ENCODE measurements at places on chromosomes 16 and 17.

GRCh38 chr17:16912021-16912962, 59.6 kb downstream of the TNFRSF13B start:
- DNase-seq: no peak

GRCh38 chr16:49168126-49168525, 113.5 kb downstream of the CBLN1 start:
- no peak for DNase-seq

GRCh38 chr17:77480509-77481215, 339.9 kb downstream of the SEC14L1 start:
- no peak for DNase-seq

DNA sequence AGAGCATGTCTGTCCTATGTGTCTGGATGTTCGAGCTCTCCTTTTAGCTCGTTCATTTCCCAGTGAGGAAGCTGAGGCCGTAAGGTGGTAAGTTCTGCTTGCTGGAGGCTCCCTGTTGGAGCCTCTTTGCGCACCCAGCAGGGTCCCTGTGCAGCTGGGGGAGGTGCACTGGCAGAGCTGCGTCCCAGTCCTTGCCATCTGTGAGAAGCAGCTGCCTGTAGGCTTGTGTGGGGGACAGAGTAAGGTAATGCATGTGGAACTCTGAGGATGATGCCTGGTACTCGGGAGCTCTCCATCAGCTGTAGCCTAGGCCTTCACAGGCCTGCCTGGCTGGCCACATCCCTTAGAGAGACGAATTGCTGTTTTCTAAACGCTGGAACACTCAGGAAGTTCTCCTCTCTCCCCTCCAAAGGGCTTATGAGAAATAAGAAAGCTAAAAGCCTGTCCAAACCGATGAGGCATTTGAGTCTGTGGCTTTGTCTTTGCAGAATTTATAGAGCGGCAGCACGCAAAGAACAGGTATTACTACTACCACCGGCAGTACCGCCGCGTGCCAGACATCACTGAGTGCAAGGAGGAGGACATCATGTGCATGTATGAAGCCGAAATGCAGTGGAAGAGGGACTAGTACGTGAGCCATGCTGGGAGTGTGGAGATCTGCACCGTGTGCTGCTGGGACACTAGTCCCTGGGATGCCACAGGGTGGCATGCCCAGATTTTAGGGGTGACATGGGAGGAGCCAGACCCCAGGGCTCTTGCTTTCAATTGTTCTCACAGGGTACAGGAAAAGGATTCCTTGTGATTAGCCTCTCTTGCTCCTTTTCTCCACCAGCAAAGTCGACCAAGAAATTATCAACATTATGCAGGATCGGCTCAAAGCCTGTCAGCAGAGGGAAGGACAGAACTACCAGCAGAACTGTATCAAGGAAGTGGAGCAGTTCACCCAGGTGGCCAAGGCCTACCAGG, 1.6 kb downstream of the NDUFB10 start:
- DNase-seq: no peak

GRCh38 chr17:64123114-64123513, 6.8 kb downstream of the ERN1 start:
- DNase-seq: no peak

DNA sequence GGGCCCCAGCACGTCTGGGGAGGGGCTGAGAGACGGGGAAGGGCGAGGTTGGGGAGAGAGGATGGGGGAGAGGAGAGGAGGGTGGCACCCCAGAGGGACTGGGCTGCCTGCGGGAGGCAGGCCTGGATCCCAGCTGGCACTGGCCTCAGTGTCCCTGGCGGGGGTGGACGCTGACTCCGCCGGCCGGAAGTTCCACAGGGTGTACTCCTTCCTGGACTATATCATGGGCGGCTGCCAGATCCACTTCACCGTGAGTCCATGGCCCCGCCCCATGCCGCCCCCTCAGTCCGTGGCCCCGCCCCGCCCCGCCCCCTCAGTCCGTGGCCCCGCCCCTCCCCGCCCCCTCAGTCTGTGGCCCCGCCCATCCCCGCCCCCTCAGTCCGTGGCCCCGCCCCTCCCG, 11.3 kb downstream of the CPNE7 start:
- DNase-seq: no peak

- DNase-seq: no peak
Observed at GRCh38 chr17:12522336-12522735, 143.4 kb upstream of the MYOCD start.

DNA sequence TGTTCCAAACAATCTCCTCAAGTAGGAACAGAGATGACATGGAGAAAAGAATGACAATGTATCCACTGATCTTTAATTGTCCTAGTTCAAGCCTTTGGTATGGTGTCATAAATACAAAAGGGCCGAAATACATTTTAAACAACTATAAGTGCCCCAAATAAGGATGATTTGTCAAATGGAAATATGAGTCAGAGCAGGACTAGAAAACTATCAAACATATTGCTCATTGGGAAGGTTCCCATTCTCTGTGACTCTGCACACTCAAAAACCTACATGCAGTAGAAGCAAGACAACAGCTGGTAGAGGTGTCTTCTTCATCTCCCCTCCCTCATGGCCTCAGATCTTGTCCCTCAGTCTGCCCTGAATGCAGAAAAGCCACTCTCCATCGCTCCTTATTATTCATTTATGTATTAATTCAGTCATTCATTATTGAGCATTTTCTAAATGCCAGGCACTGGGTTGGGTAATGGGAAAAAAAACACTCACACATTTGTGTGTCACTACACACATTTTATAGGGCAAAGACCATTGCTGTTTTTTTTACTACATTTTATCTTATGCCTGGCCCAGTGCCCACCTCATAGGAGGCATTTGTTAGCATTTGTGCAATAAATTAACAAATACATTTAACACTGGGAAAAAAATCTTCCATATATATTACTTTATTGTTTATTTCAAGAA, 10.1 kb downstream of the CA10 start:
- no peak for DNase-seq

DNA sequence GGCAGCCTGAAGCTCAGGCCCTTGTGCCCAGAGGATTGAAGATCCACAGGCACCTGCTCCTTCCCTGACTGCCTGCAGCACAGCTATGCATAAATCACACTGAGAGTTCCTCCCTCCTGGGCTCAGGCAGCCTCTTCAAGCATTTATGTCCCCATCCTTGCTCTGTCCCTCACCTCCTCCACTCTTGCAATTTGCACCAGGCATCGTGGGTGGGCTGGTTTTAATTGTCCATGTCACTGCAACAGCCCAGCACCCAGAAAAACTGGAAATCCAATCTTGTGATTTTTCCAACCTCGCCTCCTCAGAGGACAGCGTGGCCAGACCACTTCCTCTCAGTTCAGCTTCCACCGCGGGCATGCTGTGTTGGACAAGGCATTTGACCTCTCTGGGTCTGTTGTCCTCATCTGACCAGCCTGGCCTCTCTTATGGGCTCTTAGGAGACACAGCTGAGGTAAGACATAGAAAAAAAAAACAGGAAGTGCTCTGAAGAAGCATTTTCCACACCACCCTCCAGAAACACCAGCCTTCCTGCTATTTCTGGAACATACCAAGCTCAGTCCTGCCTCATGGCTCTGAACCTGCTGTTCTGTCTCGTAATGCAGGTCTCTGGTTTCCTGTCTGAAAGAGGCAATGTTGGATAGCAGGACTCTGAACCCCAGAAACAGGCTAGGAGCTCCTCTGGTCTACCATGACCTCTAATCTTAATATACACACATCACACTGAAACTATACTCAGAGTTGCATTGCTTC, 8.3 kb downstream of the TMEM114 start:
- no peak for DNase-seq

DNA sequence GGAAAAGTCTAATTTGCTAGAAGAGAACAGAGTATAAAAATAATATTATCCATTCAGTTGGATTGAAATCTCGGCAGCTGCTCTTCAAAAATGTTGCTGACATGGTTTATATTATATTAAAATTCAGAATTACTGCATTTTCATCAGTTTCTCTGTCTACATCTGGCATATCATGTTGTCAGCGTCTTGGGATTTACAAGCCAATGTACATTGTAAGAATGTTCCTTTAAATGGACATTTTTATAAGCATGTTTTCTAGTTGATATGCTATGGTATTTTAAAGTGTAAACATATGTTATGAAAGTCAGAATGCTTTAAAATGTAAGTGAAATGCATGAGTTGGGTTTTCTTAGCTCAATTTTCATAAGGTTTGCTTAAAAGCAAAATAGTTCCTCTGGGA, 528.1 kb upstream of the CDH8 start:
- no peak for DNase-seq

GRCh38 chr16:14485121-14485551, 144.9 kb downstream of the PARN start:
- no peak for DNase-seq

GRCh38 chr17:1119924-1120323, 59.9 kb downstream of the ABR start:
- no peak for DNase-seq

DNA sequence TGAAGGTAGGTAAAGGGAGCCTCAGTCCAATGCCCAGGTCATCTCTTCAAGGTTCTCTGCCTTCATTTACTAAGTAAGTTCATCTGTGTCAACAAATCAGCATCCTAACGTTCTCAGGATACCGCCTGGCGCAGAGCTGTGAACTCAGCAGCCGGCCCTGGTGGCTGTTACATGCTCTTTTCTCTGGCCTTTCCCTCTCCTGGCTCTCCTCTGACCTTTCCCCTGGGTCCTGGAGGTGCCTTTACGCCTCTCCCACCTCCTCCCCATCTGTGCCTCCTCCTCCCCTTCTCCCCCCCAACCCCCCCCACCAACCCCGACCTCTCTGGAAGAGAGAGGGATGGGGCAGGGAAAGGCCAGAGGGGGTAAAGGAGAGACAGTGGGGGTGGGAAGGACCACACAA, 19.5 kb downstream of the COTL1 start:
- no peak for DNase-seq

DNA sequence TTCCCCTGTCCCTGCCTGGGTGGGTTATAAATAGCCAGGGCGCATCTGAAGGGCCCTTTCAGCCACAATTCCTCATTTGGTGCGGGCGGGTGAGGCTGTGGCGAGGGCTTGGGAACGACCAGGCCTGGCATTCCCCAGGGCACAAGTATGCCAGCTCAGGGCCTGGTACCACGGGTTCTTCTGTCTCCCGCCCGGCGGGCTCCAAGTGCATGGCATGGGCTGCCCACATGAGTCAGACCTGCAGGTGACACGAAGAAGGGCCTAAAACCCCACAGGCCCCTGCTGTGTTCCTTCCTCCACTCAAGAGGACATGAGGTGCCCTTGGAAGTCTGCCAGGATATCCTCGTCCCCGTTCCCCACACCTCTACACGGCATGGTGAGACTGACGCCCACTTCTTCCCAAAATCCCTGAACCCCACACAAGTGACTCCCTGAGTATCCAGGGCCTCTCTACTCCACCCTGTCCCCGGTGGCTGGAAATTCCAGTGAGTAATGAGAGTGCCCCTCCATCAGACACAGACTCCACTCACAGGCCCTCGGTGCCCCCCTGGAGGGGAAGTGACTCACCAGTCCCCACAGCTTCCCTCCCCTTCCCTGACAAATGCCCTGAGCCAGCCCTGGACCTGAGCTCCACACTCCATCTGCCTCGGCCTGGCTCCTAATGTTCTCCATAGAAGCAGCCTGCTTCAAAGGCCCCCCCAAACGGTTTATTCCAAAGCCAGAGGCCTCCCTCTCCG, 68.8 kb downstream of the ABR start:
- no peak for DNase-seq

DNA sequence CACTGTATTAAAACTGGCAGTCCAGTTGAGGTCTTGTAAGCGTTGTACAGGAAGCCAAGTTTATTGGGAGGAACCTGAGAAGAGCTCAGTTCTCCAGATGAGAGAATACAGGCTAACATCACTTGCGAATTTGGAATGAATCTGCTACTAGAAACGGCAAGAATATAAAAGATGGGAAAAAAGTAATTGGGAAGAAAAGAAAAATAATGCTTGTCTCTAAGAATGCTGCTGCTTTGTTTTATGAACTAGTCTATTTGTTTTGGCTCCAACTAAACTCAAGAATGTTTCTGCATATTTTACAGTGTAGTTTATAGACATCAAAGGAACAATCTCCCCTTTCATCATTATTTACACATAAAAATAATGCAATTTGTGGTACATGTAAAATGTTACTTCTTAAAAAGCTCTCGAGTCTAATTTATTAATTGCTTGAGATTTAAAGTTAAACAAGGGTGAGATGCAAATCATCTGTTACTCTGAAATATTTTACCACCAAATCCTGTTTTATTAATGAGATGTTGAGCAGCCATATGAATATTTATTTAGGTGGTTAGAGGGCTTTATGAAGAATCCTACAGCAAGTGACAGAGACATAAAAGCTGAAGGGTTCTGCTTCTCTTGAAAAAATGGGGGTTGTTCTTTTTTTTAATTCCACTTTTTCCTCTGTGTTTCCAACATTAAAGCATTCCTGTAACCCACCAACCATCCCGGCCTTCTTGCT, 162.1 kb upstream of the AXIN2 start:
- DNase-seq: no peak

DNA sequence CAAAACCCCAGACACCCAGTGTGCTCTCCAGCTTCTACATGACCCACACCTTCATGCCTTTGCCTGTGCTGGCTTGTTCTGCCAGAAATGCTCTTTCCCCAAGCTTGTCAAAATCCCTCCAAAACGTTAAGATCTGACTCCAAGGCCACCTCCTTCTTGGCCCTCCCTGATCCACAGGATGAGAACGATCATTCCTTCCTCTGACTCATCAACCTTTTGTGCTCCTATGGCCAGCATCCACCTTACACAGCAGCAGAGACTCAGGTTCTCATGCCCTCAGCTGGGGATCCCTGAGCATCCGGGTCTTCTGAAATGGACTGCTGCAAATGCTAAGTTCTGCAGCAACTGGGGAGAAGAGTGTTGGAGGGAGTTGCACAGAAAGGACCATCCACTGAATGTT, 2.9 kb downstream of the ZBTB4 start:
- no peak for DNase-seq

- DNase-seq: no peak
Observed at GRCh38 chr17:5282642-5283217, 646 bp downstream of the RABEP1 start.

Measured in omental fat pad (tissue), 4 donors.